Activated CD4-positive, alpha-beta T cell treated with anti-CD3 and anti-CD28 coated beads, Interleukin-2, Interleukin-4, amounts not matched to agents 100 ng/mL and 50 ng/mL, durations not matched to agents 16 hours and 8 hours (primary cell): ENCODE measurements at places on chromosomes 7 and 10.

- DNase-seq = no peak
Measured at GRCh38 chr10:32239769-32240168, 107.2 kb downstream of the EPC1 start.

GRCh38 chr7:45924283-45924682, 3.2 kb upstream of the IGFBP3 start:
- DNase-seq = no peak

DNA sequence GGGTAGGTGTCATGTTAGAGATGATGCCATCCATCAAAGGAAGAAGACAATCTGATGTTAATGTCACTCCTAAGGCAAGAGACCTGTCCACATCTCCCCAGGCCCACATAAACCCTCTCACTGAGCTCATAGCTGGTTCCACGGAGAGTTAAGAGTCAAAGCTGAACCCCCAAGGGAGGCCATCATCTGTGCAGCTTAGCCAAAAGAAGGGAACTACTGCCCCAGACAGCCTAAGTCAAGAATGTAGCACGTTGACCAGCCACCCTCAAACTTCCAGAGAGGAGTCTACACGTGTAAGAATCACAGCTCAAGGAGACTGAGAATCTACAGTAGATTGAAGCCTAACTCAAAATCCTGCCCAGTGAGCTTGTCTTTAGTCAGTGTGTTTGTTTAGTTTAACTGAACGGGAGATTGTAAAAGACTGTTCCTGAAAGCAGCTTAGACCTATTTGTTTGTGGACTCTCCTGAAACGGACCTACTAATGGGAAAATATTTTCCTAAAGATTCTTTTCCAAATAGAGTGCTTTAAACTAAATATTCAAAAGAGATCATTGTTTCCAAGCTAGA, 192.7 kb upstream of the NFE2L3 start:
- no peak for DNase-seq

- no peak for DNase-seq
Measured at GRCh38 chr7:47826754-47827153, 121.5 kb downstream of the PKD1L1 start.

GRCh38 chr7:3696113-3696512, 395.1 kb downstream of the SDK1 start:
- no peak for DNase-seq

DNA sequence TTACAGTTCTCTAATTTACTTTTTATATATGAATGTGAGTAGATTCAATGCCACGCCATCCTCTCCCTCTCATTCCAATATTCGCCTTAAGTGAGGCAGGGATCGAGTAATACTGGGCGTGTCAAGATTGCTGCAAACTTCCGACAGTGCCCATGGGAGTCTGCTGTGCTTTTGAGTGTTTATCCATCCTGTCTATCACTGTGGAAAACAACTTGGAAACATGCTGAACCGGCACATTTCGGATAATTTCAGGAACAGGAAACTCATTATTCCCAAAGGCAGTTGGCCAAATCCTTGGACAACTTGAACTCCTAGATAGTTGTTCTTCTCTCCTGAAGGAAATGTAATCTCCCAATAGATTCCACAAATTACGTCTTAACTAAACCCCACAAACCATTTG, 28.5 kb downstream of the PIP4K2A start:
- no peak for DNase-seq

DNA sequence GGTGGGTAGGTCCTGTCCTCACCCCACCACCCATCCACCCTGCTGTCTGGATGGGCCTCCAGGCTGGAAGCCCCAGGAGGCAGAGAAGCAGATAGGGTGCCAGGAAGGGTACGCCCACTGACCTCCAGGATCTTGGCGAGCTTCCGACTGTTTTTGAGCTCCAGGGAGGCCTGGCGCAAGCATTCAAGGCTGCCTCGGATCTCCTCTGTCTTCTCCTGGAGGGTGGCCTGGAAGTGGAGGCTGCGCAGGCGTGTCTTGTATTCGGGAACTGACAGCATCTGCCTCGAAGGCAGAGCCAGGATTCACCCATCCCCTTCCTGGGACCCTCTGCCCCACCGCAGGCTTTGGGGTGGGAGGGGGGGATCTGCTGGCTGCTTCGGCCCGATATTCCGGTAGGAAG, 48.4 kb downstream of the GRID2IP start:
- no peak for DNase-seq

- DNase-seq = no peak
Measured at GRCh38 chr7:51455513-51455912, 138.9 kb upstream of the COBL start.

DNA sequence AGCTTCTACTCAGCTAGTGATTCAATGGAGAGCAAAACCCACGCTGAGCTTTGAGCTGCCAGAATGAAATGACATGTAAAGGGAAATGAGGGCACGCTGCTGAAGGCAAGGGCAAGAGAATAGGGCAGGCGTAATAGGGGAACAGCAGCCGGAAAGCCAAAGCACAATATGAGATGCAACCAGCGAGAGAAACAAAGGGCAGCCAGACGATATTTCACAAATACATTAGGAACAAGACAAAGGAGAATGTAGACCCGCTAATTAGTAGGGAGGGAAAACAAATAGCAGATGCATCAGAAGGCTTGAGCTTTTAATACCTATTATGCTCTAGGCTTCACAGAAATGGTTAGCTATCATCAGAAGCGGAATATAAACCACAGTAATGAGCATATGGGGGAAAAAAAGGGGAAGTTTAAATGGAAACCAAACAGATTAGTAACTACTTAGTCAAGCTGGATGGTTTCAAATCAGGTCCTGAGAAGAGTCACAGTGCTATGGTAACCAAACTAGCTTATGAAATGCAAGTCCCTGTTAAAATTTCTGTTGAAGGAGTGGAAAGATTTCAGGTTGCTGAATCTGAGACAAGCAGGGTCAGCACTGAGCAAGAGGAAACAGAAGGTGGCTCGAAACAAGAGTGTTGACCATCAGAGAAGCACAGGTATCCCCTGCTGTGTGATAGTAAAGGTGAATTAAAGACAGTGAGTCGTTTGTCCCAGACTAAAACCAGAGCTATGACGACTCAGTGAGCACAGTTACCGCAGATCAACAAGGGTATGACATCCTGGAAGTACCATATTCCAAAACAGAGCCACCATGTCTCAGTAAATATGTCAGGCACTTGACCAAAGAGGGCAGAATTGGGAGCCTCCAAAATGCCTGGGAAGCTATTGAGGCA, 496.9 kb upstream of the CELF2 start:
- no peak for DNase-seq

DNA sequence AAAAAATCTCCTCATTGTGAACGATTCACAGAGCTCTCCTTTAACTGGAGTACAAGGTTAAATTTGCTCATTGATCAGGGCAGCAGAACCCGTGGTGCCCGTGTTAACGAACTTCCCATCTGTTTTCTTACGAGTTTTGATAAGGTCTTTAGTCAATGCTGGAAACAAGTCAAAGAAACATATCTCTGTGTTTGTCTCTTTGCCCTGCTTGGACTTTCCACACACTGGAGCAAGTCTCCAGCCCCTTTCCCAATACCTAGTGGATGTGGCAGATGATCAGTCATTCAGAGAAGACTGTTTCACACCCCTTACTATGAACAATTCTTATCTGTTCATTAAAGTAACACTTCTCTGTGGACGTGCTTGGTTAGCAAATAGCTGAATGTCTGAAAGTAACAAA, 121.3 kb downstream of the ARID5B start:
- DNase-seq = peak; percentile 74

GRCh38 chr10:34723750-34724149, 91.3 kb downstream of the PARD3 start:
- no peak for DNase-seq

- DNase-seq = no peak
Measured at GRCh38 chr7:11171569-11172192, 198.0 kb downstream of the PHF14 start.

- peak; percentile 6 for DNase-seq
Measured at GRCh38 chr7:41882745-41883420, 180.0 kb upstream of the INHBA start.

- DNase-seq = no peak
Measured at GRCh38 chr10:131841661-131842139, 59.1 kb upstream of the PPP2R2D start.

DNA sequence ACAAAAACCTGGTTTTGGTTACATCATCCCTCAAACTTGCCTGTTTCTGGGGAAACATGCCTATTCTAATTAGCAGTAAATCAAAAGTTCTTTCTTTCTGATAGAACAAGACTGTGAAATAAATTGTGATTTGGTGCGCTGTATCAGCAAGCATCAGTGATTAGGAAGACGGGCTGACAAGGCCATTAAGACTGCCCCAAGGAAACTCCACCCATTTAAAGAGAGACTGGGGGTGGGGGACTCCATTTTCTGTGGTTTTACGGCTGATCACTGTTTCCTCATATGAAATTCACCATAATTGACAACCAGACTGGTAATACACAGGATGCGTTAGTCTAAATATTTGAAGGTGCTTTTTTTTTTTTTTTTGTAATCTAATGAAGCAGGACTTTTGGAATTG, 68.7 kb downstream of the MBL2 start:
- DNase-seq = no peak

DNA sequence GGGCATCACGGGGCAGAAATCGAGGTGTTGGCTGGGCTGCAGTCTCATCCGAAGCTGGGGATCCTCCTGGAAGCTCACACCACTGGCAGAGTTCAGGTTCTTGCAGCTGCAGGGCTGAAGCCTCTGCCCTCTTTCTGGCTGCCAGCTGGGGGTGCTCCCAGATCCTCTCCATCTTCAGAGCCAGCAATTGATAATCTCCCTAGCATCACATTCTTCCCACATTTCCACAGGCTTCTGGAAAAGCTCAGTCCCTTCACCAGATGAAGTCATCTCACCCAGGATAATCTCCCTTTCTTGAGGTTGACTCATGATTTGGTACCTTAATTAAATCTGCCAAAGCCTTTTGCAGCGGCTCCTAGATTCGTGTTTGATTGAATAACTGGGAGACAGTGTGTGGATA, 55.2 kb downstream of the NRP1 start:
- no peak for DNase-seq

DNA sequence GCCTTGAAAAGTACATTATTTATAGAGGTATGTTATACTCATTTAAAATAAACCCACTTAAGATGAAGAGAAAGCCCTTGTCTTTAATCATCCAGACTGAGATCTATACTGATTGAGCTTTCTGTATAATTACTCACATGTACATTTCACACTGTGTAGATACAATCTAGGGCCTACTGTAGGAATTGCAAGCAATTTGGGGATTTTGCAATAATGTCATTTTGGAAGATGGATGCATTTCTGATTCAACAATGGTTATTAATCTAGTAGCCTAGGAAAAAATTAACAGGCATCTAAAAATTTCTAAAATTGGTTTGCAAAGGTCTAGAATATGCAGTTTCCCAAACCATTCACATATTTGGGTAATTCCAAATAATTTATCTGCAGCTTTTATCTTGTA, 132.2 kb downstream of the PDE1C start:
- no peak for DNase-seq

DNA sequence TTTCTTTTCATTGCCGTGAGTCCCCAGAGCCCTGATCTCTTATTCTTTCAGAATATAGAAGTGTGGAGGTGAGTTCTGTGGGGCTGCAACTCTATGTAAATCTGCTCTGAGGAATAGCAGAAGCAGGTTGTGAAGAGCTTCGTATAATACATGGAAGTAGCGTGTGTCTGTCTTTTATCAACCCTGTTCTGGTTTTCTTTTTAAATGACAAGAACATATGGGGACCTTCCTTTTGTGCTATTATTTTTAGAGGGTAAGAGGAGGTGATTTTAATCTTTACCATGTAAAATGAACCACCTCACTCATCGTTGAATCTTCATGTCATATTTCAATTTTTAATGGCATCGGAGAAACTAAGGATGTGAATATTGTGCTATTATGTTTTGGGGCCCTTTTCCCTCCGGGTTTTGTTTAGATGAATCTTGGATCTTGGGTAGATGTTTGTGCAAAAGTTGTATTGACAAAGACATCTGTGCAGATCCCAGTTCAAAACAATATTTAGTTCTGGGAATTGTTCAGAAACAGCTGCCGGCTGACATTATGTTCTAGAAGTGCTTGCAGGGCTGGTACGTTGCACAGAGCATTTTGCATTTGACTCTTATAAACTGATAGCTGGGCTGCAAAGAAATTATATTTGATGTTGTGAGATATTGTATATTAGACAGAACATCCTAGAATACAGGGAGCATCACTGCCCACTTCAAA, 46.7 kb downstream of the PLXDC2 start:
- no peak for DNase-seq

GRCh38 chr10:5344746-5345145, 20.0 kb upstream of the UCN3 start:
- DNase-seq = no peak

GRCh38 chr10:19936289-19936688, 120.1 kb downstream of the PLXDC2 start:
- DNase-seq = no peak

DNA sequence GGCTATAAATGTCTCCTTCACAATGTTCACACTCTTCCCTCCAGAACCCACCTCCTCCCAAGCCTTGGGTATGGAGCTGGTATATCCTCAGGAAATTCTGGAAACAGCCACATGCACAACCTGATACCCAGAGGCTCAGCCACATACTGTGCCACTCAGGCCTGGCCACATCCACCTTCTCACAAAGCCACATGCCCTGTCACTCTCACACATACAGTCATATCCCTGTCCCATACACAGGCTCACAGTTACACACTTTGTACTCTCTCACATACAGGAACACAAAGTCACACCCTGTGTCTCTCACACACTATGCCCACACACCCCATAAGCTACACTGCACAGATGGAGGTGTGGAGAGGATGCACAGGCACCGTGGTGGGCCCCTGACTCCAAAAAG, 10.1 kb downstream of the KCNIP2 start:
- DNase-seq = no peak

- no peak for DNase-seq
Measured at GRCh38 chr7:139582130-139582650, 58.7 kb downstream of the CLEC2L start.

GRCh38 chr10:14564268-14564744, 210.4 kb downstream of the FAM107B start:
- no peak for DNase-seq

- no peak for DNase-seq
Measured at GRCh38 chr7:44969701-44970522, 8.9 kb downstream of the MYO1G start.

DNA sequence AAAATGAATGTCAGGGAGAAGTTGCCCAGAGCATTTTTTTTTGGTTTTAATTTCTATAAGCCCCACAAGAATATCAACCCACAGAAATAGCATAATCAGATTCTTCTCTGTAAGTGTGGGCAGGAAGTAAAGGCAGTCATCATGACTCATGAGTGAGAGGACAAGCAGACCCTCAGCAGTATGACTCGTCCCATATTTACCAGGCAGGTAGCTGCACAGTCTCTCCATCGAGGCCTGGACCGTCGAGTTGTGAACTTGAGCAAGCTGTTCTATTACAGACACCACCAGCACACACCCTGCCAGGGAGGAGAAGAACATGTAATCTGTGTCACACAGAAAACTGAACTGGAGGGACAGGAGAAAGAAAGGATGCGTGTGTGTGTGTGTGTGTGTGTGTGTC, 37.8 kb downstream of the AOAH start:
- DNase-seq = peak; percentile 80
